Activated T-cell treated with anti-CD3 and anti-CD28 coated beads, Interleukin-2, amount 50 U/mL, for 4 hours (primary cell): ENCODE measurements at places on chromosomes 2 and 18. TPM values are rescaled to one million over a fixed set of nuclear protein-coding genes. Genes with fewer than 3 reads are reported as not detected.

The IL1A gene
- 2.0 TPM for total RNA-seq

The CNDP1 gene
- 0.40 TPM for total RNA-seq

The CPO gene
- not detected for total RNA-seq

The CRYGD gene
- total RNA-seq: not detected

The PHLPP1 gene
- 4.0 TPM for total RNA-seq

The REG3A gene
- not detected for total RNA-seq

The ZC3H15 gene
- 94.3 TPM for total RNA-seq

The RAX gene
- not detected for total RNA-seq

The SNORC gene
- total RNA-seq: 1.7 TPM

The PLCL1 gene
- total RNA-seq: 1.8 TPM

The FIGN gene
- total RNA-seq: not detected

The SLC40A1 gene
- 2.4 TPM for total RNA-seq

The LAMA1 gene
- 0.08 TPM for total RNA-seq

The LRP2 gene
- not detected for total RNA-seq

DNA sequence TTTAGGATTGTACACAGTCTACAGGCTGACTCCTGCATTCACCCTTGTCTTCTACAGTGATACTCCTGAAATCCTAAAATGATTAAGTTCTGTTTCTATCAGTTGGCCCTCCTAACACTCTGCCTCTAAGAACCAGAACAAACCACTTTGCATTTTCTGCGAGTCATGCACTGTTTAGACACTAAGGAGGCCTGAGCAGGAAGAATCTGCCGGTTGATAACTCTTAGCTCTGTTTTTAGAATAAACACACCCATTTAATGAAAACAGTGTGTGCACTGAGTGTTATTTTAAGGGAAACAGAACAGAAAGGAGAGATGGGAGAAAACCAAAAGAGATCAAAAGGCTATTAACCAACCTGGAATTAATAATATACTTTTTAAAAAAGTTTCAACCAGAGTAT is 22.9 kb upstream of the SSB start:
- no peak for DNase-seq

DNA sequence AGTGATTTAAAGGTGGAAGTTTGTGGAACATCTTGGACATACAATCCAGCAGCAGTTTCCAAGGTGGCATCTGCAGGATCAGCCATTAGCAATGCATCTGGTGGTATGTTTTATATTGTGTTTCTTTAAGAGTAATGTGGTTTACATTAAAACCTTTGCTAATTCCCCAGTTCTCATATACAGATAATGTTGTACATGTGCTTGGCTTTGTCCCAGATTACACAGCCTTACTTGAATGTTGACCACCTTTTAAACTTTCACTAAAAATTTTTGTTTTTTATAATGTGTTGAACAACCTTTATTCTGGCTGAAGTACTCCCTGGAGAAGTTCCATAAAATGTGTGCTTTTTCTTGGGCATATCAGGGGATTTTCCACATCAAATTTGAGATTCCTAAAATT is 57.5 kb downstream of the MIB1 start:
- no peak for DNase-seq

GRCh38 chr2:241390301-241391206 is 34.5 kb downstream of the FARP2 start:
- DNase-seq: no peak

GRCh38 chr2:23452372-23452771 is 67.4 kb downstream of the KLHL29 start:
- no peak for DNase-seq

DNA sequence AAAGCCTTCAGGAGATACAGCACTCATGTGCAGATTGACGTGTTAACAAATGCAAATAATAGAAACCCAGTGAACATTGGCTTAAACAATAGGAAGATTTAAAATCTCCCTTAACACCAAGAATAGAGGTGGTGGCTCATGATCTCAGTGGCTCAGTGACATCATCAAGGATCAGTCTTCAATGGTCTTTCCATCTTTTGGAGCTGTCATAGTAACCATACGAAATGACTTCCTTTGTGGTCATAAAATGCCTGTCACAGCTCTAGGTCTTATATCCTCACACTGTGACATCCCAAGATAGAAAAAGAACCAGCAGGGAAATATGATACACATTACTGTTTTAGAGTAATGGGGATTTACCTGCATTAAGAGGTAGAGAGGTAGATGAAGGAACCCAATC is 59.6 kb upstream of the ACKR3 start:
- no peak for DNase-seq

DNA sequence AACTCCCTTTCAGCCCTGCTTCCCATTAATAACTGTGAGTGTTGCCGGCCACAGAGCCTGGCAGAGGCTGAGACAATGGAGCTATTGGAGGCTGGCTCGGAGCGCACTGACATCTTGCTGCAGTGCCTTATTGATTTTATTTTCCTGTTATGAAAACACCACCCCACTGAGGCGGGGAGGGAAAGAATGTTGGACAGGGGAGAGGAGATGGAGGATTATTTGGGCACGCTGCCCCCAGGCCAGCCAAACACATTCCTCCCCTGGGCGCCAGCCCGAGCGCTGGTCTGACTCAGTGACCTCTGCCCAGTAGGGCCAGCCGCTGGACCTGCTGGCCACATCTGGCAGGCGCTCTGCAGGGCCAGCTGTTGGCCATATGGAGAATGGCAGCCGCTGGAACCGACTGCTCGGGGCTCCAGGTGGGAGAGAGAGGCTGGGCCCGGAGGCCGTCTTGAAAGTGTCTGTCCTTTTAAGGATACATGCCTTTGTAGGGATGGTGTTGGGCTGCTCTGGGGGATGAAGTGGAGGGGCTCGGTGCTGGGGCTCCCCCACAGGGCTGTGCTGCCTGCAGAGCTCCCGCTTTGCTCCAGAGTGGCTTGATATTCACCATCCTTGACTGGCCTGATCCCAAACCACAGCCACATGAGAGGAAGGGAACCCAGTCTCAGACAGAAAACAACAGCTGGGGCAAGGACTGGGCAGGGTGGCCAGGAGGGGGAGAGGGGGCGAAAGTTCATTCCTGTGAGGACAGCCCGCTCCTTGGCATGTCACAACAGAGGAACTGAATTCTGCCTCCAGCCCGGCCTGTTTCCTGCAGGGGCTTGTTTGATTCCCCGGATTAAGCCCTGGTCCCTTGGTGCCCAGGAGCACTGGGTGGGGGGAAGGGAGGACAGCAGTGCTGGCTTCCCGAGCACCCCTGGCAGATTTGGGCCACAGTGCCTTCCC is 179.0 kb downstream of the KLHL29 start:
- DNase-seq: no peak

DNA sequence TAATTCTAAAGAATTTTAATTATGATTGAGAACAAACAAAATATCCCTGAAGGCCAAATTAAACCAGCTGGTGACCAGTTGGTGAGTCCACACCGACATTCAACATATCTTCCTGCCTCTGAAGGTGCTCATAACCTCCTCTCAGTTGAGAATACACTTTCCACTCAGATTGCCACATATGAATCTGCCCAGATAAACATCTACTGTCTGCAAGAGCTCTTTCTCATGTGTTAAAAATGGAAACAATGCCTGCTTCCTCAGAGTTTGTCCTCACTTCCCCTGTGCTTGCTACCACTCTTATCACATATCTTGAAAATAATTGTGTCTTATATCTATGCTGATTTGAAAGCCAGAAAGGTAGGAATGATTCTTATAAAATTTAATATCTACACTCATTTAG is 177.7 kb upstream of the GULP1 start:
- DNase-seq: no peak

- DNase-seq: no peak
Observed at GRCh38 chr2:157174321-157174720, 83.2 kb upstream of the GALNT5 start.

DNA sequence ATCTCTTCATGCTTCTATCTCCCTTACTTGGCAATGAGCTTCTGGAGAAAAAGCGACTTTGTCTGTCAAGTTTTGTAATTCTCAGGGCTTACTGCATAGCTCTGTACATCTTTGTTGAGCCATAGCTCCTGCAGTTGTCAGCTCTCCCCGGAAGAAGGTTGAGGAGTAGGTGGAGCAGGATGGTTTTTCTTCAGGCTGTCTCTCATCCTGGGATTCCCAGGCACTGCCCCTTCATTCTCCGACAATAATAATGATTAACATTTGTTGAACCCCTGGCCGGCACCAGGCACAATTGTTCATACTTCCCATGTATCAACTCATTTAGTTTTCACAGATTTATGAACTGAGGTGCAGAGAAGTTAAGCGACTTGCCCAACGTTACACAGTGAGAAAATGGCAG is 23.5 kb upstream of the RHOB start:
- no peak for DNase-seq

DNA sequence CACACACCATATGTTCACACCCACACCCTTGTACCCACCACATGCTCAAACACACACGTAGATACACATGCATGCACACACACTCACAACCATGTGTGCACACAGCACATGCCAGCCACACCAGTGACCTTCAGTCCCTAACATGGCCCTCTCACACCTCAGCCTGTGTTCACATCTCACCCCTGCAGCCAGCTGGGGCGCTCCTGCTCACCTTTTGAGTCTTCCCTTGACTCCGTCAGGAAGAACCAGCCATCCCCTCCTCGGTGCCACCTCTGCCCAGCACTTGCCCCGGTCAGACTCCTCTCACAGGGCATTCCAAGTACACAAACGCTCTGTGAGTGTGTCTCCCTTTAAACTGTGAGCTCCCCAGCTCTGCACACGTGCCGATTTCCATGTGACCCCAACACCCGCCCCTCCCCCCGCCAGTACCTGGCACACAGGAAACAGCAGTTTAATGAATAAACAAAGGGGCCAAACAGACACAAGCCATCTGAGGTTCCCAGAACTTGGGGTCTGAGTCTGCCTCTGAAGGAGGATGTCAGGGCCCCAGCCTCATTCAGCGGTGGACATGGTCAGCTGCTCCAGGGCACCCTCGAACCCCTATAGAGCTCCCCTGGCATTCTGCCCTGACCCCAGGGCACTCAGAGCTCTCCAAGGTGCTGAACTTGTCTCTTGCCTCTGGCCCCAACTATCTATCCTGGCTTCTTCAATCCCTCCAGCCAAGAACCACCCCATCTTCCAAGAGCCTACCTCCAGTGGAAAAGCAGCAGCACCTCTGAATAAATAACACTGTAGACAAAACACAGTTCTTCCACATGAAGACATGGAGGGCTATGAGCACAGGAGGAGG is 252.9 kb downstream of the ATAD2B start:
- DNase-seq: no peak

DNA sequence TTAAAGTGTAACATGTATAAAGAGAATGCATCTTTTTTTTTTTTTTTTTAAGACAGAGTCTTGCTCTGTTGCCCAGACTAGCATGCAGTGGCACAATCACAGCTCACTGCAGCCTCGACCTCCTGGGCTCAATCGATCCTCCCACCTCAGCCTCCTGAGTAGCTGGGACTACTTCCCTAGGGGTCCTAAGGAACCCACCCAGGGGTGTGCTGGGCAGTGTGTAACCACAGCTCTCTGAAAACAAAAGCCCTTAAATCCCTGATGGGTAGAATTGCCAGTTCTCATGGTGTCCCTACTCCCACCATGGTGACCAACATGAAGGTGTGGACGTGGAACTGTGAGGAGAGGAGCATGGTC is 105.6 kb upstream of the ST3GAL5 start:
- no peak for DNase-seq

GRCh38 chr18:48766026-48766425 is 184.7 kb downstream of the SMAD7 start:
- DNase-seq: no peak

- DNase-seq: no peak
Observed at GRCh38 chr2:169798397-169798717, 314 bp upstream of the SSB start.

DNA sequence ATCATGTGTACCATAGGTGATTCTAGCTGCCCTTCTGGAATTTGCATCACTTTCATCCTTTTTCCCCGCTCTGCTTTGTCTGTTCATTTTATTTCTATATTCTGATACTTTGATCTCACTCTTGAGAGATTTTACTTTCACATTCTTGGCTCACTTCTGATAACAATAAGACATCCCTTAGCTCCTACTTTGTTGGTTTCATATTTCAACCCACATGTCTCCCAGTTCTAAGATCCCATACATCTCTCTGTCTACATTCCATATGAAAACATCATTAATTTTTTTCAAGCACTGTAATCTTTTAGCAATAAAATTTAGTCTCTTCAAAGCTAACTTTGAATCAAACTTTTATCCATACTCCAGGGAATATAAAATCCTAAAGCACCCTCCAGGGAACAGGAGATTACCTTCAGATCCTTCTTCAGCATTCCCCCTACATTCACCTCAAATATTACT is 75.6 kb downstream of the COL3A1 start:
- no peak for DNase-seq

DNA sequence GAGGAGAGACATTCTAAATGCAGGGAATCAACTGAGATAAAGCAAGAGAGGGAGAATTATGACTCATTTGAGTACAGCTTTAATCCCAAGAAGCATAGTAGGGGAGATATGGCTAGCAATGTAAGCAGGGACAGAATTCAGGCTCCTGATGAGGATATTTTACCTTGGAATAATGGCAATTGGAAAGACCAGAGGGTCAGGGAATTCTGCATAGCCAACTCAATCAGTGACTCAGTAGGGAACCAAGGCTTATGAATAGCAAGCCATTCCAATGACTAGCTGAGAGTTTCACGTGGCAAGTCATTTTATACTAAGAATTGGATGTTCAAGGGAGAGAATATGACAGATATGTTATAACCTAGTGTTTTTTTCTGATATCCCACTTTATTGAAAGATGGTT is 563.8 kb upstream of the NETO1 start:
- no peak for DNase-seq

- DNase-seq: no peak
Observed at GRCh38 chr2:147610496-147611040, 234.3 kb upstream of the ACVR2A start.

GRCh38 chr2:224645722-224646121 is 60.6 kb upstream of the CUL3 start:
- no peak for DNase-seq

- no peak for DNase-seq
Observed at GRCh38 chr18:41873730-41874129, 81.3 kb upstream of the PIK3C3 start.

DNA sequence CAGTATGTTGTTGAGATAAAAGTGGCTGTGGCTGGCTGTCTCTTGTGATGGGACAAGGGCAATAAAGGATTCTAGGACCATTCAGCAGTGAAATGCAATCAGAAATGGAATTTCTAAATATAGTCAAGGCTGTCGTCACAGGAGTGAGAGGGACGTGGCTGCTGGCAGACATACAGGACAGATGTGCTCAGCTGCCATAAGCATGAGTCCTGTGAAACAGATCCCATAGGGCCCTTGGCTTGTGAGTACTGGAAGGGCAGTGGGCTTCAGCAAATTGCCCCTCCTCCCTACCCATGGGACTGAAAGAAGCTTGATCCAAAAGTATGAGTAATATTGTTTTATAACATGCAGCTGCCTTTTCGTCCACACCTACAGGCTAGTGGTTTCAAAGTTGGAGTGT is 4.2 kb upstream of the CNNM3 start:
- DNase-seq: no peak

GRCh38 chr18:48238636-48239035 is 170.5 kb downstream of the ZBTB7C start:
- no peak for DNase-seq

- DNase-seq: no peak
Observed at GRCh38 chr18:10775026-10775425, 249.2 kb downstream of the NAPG start.
